ENCODE measurements at places on chromosomes 4 and X.

GRCh38 chrX:150547375-150548115 lies 20.9 kb upstream of the MTM1 start:
- no peak for DNase-seq

GRCh38 chrX:45889471-45889870 lies 655.8 kb downstream of the ZNF674 start:
- DNase-seq: peak; percentile 15

GRCh38 chr4:41620594-41621256 lies 82.8 kb downstream of the LIMCH1 start:
- no peak for DNase-seq

DNA sequence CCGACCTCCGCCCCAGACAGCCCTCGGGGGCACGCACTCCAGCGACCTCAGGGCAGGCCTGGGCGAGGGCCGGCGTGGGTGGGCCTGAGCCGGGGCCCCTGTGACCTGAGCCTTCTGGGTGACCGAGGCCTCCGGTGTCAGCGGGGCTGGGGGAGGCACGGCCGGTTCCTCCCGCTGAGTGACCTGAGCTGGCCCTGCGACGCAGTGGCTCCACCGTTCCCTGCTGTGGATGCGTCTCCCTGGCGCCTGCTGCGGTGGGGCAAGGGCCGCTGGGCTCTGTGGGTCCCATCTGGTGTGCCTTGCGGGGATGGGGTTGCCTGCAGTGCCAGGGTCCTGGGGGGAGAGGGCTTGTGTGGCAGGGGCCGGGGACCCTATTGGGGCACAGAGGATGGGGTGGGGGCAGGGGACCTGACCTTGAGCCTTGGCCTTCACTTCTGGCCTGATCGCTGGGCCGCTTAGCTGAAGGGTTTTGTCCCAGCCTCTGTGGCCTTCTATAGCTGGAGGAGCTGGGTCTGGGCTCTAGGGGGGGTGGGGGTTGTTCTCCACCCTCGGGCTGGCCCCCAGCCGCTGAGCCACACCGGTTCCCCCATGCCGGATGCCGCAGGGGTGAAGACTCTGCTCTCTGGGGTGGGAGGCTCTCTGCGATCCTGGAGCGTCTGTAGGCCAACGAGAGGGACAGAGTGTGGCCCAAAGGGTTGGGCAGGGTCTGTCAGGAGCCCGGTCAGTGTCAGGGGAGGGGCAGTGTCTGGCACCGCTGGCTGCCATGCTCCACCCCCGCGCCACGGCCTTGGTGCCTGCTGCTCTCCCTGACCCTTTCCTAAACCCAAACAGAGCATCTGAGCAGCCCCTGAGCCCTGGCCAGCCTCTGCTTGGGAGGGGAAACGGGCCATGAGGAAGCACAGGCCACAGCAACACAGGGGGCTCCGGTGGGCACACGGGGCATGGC lies 2.3 kb downstream of the NAT8L start:
- DNase-seq: no peak

DNA sequence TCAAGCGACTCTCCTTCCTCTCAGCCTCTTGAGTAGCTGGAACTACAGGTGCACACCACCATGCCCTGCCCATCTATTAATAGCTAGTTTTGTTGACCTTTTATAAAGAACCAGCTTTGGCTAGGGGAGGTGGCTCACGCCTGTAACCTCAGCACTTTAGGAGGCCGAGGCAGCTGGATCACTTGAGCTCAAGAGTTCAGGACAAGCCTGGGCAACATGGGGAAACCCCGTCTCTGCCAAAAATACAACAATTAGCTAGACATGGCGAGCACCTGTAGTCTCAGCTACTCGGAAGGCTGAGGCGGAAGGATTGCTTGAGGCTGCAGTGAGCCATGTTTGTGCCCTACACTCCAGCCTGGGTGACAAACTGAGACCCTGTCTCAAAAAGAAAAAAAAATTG lies 2.7 kb downstream of the TKTL1 start:
- no peak for DNase-seq

GRCh38 chr4:15410750-15411149 lies 17.1 kb upstream of the C1QTNF7 start:
- DNase-seq: no peak

GRCh38 chr4:93764639-93765246 lies 63.8 kb upstream of the ATOH1 start:
- DNase-seq: peak; percentile 24

GRCh38 chr4:5166377-5166776 lies 115.1 kb downstream of the STK32B start:
- no peak for DNase-seq
